ENCODE measurements at places on chromosomes 13 and 19.

DNA sequence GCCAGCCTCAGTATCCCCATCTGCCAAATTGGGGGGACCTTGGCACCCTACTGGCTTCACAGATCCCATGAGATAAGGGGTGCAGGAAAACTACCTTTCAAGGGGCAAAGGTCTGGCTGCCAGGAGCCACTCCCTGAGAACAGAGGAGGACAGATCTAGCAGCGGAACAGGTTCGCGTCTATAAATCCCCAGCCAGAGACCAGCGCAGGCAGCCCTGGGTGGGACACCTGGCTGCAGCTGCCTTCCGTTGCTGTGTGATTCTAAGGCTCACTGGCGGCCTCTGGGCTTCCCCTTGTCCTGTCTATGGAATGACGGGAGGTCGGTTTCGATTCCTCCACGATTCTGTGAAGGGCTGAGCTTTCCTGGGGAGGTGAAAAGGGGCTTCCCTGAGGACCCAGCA, 7.3 kb downstream of the RELB start:
- DNase-seq: no peak

GRCh38 chr19:45995715-45996385, 583 bp downstream of the CCDC61 start:
- DNase-seq: no peak

DNA sequence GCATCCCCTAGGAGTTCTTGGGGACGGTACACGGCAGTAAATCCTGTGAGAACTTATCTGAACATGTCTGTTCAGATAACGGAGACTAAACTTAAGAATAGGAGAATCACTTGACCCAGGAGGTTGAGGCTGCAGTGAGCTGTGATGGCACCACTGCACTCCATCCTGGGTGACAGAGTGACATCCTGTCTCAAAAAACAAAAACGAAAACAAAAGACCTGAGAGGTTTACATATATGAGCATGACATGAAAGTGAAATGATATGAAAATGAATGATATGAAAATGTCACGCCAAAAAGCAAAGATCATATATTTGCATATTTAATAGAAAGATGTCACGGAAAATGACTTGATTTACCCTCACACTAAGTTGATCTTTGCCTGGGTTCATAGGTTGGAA, 5.8 kb downstream of the ZNF175 start:
- no peak for DNase-seq

- no peak for DNase-seq
These were observed 224.2 kb downstream of the FOXO1 start for GRCh38 chr13:40442231-40442630.

DNA sequence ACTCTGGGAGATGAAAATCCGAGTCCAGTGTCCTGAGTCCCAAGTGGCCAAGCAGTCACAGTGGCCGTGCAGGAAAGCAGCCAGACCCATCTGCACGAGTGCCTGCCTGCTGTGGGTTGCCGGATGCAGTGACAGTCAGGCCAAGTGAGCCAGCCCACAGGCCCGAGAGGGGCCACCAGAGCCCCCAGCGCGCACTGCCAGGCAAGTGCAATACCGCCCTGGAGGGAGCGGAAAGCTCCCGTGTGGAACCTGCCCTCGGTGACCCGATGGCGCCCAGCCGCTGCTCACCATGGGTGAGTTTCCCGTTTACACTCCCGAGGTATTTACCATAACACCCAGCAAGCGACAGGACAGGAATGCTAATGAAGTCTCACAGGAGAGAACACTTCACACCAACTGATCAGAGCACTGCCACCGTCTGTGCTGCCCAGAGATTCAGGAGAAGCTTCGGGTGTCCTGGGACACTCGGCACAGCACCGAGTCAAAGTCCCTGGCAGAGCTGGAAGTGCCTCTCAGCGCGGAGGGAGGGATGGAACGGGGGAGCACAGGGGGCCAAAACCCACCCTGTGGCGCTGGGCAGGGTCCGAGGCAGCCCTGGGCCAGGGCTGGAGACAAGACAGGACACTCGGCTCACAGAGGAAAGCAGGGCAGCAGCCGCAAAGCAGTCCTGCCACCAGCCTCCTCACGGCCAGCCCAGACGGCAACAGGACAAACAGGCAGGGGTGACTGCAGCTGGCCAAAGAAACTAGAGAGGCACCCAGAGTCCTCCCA, 21.3 kb upstream of the TINCR start:
- DNase-seq: no peak

Data from MM.1S (cell line).